ENCODE measurements at places on chromosomes 7 and 10. TPM values are rescaled to one million over a fixed set of nuclear protein-coding genes. Genes with fewer than 3 reads are reported as not detected.

The MXI1 gene
- total RNA-seq: 75.2 TPM

GRCh38 chr10:103262229-103262628 is 14.7 kb upstream of the INA start:
- DNase-seq: no peak

The AZGP1 gene
- 113 TPM for total RNA-seq

GRCh38 chr10:96502561-96503282 is 11.0 kb downstream of the TLL2 start:
- DNase-seq: no peak

The PLEKHA1 gene
- total RNA-seq: 74.4 TPM

Data from Right ventricle myocardium superior (tissue), 1 donor.